ENCODE measurements at places on chromosomes 5 and 9. TPM values are rescaled to one million over a fixed set of nuclear protein-coding genes. Genes with fewer than 3 reads are reported as not detected.
A peak's percentile ranks its signal among the peaks of the same experiment; 100 is the strongest.

DNA sequence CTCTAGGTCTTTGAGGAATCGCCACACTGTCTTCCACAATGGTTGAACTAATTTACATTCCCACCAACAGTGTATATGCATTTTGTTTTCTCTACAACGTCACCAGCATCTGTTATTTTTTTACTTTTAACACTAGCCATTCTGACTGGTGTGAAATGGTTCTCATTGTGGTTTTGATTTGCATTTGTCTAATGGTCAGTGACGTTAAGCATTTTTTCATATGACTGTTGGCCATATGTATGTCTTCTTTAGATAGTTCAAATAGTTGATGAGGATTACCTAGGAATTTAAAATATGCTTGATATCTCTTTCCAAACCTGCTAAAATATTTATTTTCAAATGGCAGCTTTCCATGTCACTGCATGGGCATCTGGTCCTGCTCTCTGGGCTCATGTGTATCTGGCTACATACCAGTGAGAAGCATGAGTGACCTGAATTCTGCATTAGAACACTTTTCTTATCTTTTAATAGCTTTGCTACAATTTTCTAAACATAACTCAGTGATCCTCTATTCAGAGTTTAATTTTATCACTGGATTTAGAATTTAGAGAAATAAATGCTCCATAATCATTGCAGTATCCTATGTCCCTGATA, 95.8 kb upstream of the ADAMTS16 start:
- DNase-seq: no peak

- no peak for DNase-seq
These were observed 15.7 kb downstream of the PIP5K1B start for GRCh38 chr9:68720656-68721313.

The G3BP1 gene
- 7.8 TPM for polyA plus RNA-seq

DNA sequence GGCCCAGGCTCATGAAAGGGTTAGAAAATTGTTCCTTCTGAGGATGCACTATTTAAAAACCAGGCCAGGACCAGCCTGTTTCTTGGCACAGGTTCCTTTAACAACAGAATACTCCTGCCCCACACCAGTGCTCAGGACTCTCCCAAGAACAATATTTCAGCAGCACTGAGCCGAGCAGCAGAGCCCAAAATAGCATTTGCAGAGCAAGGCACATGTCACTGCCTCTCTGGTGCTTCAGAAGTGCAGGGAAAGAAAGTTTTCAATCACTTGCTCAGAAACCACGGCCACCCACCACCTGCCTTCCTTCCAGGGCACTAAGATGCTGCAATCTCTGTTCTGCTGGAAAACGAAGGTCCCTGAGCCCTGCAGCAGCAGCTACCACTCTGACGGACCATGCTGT, 77.6 kb downstream of the SIL1 start:
- DNase-seq: no peak

- no peak for DNase-seq
These were observed 2.1 kb downstream of the NR3C1 start for GRCh38 chr5:143401227-143402016.

- DNase-seq: no peak
These were observed 2.5 kb upstream of the ISL1 start for GRCh38 chr5:51380603-51381207.

GRCh38 chr5:151345187-151345807, 2.1 kb downstream of the SLC36A2 start:
- no peak for DNase-seq

DNA sequence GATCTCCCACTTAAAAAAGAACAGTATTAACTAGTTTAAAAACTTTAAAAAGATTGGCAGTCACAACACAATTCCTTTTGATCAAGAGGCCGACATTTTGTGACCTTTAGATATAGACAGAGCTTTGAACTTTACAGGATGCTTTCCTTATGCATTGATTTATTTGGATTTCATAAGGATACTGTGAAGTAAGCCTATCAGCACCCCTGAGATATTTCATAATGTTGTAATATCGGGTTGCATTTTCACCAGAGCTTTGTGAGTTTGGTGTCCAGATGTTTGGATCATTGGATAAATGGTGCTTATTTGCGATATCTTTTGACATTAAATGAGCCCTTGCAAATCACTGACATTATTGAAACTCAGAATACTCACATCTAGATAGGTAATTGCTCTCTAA, 7.7 kb downstream of the PALM2AKAP2 start:
- no peak for DNase-seq

GRCh38 chr9:110797611-110798010, 129.0 kb downstream of the MUSK start:
- DNase-seq: no peak

- no peak for DNase-seq
These were observed 4.3 kb downstream of the ERAP2 start for GRCh38 chr5:96880444-96881164.

The PCDHGC5 gene
- polyA plus RNA-seq: 0.09 TPM

- no peak for DNase-seq
These were observed 198.9 kb upstream of the CYLC2 start for GRCh38 chr9:102796244-102796643.

DNA sequence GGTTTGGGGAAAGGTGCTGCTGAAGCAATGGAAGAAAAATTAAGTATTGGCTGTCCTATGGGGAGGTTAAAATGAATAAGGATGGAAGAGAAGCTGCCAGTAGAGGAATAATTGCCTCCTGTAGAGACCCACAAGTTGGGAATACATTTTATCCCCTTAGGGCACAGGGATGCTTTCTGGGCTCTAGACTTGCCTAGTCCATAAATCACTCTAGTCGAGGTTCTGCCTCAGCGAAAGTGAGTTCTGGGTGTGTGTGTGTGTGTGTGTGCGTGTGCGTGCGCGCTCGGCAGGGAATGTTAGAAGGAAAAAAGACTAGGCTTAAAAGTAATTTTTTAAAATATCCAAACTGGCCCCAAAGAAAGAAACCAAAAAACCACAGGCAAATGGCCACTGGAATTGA, 291.6 kb downstream of the DOCK8 start:
- no peak for DNase-seq

DNA sequence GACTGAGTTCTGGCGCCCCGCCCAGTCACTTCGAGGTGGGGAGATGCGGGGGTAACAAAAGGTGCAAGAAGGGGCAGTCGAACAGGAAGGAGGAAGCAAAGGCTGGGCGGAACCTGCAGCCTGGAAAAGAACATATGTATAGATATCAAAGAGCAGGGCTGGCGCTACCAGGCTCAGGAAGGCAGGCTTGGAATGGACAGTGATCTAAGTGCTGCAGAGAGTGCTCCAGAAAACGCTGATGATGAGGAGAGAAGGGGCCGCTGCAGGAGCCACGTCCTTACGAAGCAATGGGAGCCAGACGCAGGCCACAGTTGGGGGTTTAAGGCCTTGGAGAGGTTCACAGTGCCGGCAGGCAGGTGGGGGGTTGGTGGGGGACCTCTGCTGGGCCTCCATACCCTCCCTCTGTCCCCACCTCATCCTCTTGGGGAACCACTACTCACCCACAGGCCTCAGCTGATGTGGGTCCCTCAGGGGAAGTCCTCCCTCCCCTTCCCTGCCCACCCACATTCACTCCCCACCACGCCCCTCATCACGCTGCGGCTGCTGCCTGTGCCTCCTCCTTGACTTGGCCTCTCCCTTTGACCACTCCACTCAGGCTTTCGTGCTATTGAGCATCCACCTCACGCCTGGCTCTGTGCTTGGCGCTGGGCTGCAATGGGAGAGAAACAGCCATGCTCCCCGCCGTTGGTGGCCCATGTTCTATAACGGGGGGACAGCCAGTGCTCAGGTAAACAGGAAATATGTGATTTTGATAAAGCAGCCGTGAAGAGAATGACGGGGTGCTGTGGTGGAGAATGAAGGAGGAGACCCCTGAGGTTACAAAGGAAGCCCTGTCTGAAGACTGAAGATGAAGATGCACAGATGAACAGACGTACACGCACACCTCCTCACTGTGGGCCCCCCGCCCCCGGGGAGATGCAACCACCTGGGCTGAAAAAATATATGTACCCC, 40.5 kb upstream of the RPL26L1 start:
- peak; percentile 43 for DNase-seq

DNA sequence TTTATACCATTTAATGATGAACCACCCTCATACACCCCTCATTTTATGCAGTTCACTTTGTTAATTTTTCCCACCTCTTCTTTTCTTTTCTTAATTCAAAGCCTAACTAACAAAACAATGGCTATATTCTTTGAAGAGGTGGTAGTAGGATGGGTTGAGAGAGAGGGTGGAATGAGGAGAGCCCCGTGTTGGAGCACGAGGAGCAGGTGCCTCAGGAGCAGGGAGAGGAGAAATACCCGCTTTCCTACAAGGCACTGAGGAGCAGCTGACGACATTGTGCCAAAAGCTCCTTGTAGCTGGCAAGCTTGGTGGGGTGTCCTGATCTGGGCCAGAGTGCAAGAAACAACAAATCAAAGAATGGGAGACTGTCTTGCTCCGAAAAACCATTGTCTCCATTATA, 129.6 kb downstream of the HTR4 start:
- DNase-seq: no peak

The UAP1L1 gene
- 14.4 TPM for polyA plus RNA-seq

DNA sequence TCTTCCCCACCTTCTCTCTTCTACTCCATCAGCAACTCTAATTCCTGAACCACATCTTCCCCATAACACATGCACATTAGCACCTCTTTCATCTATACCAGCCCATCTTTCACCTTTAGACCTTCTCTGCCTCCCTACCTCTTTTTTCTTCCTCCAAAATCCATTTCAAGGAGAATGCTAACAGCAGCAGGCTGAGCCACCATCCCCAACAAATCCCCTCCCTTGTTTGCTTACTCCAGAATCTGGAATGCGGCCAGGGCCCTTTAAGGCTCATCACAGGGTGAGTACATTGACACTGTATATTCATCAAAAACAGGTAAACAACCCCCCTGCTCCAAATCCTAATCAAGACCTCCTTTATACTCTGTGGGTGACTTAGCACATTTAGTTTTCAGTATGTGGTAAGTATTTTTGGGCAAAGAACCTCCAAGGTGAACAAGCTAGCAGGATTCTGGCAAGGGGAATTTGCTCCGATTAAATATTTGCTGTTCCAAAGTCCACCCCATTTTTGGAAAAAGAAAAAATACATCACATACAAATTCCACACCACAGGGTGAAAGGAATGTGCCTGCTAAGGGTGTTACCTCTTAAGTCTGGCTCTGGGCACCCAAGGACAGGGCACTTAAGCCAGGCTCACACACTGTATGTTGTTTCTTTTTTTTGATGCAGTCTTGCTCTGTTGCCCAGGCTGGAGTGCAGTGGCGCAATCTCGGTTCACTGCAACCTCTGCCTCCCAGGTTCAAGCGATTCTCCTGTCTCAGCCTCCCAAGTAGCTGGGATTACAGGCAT, 71.4 kb downstream of the SERINC5 start:
- DNase-seq: no peak

The PANK3 gene
- polyA plus RNA-seq: 6.0 TPM

The PPWD1 gene
- polyA plus RNA-seq: 17.1 TPM

DNA sequence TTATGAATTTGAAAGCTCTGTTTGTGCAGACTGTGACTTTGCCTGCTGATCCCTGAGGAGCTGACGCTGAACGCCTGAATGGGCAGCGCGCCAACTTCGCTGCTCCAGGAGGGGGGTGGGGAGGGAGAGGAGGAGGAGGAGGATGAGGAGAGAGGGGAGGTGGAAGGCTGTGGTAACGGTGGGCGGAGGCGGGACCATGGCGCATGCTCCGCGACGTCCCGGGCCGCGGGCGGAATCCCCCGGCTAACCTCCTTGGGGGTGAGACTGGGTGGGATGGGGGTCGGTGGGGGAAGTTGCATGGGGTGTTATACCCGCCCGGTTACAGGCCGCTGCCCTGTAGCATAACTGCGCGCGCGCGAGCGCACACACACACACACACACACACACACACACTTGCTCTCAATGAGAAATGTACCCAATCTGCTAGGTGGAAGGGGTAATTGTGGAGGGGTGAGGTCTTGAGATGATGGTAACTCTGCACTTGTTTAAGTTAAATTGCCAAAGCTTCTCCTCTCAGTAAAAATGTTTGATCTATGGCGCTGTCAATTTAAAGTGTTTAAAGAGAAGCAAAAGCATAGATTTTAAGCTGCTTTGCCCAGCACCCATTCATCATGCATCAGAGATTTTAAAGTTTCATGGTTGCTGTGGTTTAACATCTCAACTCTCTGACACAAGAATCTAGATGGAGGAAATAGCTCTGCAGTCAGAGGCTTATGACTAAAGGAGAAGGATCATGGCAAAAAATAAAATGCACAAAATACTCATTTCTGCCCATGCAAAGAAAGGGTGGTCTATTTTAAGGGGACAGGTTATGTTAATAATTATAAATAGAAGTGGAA, 76.6 kb upstream of the TBCA start:
- peak; percentile 23 for DNase-seq

The GNA14 gene
- 1.3 TPM for polyA plus RNA-seq

The KCNT1 gene
- 1.1 TPM for polyA plus RNA-seq

DNA sequence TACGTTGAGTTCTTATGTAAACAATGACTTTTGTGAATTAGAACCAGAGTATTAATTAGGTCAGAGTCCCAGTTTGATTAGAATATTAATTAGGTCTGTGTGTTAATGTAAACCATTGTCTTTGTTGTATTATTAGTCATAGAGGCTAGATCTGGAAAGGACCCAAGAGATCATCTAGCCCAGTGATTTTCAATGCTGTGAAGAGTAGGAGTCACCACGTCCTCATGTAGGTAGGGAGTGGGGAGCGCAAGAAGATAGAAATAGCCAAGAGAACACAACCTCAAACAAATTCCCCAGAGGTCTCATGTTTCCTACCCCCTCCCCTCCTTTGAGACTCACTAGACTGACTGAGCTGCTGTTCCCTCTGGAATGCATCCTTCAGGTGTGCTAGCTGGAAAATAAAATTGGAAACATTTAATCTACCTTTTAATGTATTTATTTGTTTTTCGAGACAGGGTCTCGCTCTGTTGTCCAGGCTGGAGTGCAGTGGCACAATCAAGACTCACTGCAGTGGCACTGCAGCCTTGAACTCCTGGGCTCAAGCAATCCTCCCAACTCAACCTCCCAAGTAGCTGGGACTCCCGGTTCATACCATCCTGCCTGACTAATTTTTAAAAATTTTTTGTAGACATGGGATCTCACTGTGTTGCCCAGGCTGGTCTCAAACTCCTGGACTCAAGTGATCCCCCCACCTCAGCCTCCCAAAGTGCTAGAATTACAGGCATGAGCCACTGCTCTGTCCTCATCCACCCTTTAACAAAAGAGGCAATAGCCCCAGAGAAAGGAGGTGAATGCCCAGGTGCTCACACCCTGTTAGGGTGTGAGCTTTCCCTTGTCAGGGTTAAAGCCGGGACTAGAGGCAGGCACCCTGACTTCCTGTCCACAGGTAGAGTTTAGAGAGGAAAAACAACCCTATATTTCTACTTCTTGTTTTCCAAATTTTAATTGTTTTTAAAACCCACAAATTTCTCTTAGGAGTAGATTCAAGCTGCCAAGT, 92.9 kb downstream of the INIP start:
- no peak for DNase-seq

The SH2D3C gene
- 6.9 TPM for polyA plus RNA-seq

- peak; percentile 61 for DNase-seq
These were observed 2.8 kb downstream of the GBGT1 start for GRCh38 chr9:133160742-133161546.
